Activated CD4-positive, alpha-beta T cell treated with anti-CD3 and anti-CD28 coated beads, Interleukin-2, amount 10 ng/mL, durations not matched to agents 7 days and 5 days (primary cell): ENCODE measurements at places on chromosomes 1 and 21. TPM values are rescaled to one million over a fixed set of nuclear protein-coding genes. Genes with fewer than 3 reads are reported as not detected.
A peak's percentile ranks its signal among the peaks of the same experiment; 100 is the strongest.

Gene KANK4
- not detected for total RNA-seq

Gene S100A8
- total RNA-seq, result not detected

Gene MAEL
- total RNA-seq, result not detected

Gene KCNN3
- 0.17 TPM for total RNA-seq

Gene VHLL
- total RNA-seq, result 0.52 TPM

Gene SLC2A5
- not detected for total RNA-seq

- DNase-seq, result no peak
Observed at GRCh38 chr1:40649592-40649930, 15.9 kb downstream of the RIMS3 start.

DNA sequence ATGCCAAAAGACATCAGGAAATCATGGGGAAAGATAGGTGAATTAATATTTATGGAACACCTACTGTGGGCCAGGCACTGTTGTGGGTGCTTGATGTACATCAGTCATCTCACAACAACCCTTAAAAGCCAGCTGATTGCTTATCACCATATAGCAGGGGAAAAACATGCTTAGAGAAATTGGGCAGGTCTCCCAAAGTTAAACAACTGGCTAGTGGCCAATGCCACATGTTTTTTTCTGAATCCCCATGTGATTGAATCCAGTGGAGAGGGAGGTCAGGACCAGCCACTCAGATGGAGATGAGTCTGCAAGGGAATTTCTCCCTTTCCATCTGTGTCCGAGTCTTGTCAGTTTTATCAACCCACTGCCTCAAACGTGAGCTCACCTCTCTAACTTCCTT lies 33.5 kb downstream of the UTP25 start:
- no peak for DNase-seq

DNA sequence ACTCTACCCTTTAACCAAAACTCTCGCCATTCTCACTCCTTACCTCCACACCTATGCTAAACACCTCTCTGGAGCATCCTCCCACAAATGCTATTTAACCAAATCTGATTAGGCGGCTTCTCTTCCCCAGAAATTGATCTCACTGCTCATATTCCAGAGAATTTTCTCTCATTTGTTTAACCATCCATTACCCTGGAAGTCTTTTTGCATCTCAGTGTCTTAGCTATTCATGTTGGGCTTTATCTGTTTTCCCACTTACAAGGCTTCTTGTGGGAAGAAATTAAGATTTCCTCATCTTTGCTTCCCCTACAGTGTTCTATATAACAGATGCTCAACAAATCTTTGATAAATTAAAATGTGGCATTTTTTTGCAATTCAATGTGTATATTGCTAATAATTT lies 45.5 kb downstream of the MYSM1 start:
- DNase-seq, result no peak

GRCh38 chr1:85576642-85577418 lies 3.7 kb upstream of the CCN1 start:
- DNase-seq, result peak; percentile 64

DNA sequence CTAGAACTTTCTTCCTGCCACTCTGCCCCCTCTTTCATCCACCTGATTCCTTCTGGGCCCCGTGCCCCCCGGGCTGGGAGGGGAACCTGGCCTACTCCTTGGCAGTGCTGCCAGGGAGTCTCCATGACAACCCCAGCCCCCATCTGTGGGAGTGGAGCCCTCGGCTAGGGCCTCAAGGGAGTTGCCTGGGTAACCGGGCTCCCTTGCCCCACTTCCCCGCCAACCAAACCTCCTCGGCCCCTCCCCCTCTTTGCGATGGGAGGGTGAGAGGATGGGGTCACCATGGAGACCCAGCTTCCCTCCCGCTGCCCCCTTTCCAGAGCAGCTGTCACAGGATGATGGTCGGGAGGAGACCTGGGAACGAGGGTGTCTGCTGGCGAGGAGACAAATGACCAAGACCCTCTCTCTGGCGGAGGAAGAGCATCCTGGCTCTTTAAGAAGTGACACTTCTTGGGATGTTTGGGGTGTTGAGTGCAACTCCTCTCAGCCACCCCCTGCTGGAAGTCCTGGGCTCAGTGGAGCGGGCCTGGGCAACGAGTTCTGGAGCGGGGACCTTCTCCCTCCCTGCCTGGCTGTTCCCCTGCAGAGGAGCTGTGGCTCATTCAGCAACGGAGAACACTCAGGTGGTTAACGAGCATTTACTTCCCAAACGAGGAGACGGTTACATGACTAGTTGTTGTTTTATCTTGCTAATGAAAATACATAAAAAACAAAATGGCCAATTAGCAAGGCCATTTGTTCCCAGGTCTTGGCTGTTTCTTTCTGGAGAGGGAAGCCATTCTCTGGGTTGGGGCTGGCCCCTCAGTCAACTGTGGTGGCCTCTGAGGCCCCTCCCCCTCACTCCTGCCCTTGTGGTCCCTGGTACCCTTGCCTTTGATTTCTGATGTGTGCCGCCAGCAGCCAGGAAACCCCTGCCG lies 82.8 kb downstream of the UBIAD1 start:
- DNase-seq, result no peak

GRCh38 chr1:156497743-156498431 lies 2.7 kb downstream of the MEF2D start:
- DNase-seq, result no peak

GRCh38 chr1:150513351-150513791 lies 2.2 kb upstream of the FALEC start:
- DNase-seq, result no peak

DNA sequence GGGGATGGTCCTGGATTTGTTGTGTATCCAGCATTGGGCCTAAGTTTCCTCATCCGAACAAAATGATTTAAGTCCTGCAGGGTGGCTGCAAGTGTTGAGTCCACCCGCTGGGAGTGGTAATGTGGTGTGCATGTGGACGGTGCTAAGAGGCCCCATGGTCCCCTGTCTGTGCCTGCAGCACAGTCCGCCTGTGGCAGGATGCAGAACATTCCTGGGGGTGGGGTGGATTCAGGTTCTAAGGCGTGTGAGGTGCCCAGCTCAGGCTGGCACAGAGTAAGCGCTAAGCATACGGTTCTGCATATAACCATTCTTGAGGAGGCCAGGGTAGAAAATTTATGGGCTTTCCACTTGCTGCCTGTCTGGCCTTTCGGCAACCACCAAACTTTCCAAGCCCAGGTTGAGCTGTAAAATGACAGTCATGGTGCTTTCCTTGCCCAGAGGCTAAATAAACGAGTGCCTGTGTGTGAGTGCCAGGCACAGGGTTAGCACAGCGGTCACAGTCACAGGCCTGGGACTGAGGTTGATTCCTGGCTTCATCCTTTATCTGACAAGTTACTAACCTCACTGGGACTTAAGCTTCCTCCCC lies 30.7 kb downstream of the SLC2A1 start:
- DNase-seq, result no peak

DNA sequence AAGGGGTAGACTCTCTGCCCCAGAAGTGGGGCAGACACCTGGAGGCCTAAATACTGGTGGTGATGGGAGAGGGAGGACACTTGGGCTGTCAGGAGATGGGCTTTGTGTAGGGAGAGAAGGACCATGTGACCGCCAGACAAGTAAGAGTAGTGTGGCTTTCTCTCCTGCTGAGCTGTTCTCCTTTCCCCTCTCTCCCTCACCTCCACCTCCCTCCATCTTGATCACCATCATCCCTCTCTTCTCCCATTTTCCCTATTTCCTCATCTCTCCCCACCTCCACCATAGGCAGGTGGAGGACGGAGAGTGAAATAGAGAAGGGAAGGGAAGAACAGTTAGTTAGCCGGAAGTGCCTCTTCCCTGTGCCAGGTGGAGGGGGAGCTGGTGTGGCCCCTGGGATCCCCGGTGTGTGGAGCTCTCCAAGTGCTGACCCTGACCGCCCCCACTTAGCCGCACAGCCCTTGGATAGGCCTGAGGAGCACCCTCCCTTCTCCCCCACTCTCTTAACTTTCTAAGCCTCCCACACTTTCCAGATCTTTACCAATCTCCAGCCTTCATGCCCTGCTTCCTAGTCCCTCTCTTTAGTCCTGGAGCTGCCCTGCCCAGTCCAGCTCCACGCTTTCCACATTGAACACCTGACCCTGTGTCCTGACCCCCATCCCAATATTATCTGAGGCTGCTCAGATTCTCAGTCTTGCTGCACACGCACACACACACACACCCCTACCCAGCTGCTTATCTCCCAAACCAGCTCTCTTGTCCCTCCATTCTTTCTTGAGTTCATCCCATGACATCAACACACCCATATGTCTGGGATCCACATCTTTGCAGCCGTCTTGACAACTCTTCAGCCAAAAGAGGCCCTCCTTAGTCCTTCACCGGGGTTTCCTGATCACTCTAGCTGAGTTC lies 1.5 kb downstream of the CELF3 start:
- DNase-seq, result no peak
